ENCODE measurements at places on chromosomes 13 and 19.

DNA sequence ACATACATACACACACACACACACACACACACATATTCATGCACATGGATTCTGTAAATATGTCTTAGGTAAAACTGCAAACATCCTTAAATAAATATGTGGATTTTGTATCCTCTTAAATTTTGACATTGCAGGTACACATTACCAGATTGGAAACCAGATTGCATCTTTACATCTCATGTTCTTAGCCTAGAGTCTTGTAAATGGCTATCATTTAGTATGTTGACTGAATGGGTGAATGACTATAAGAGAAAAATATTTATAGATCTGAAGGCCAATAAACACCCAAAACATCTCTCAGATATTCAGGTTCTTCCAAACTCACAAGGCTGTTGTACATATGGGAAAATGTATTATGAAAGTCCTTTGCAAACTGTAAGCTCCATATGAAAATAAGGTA is 104.3 kb downstream of the STARD13 start:
- no peak for DNase-seq

DNA sequence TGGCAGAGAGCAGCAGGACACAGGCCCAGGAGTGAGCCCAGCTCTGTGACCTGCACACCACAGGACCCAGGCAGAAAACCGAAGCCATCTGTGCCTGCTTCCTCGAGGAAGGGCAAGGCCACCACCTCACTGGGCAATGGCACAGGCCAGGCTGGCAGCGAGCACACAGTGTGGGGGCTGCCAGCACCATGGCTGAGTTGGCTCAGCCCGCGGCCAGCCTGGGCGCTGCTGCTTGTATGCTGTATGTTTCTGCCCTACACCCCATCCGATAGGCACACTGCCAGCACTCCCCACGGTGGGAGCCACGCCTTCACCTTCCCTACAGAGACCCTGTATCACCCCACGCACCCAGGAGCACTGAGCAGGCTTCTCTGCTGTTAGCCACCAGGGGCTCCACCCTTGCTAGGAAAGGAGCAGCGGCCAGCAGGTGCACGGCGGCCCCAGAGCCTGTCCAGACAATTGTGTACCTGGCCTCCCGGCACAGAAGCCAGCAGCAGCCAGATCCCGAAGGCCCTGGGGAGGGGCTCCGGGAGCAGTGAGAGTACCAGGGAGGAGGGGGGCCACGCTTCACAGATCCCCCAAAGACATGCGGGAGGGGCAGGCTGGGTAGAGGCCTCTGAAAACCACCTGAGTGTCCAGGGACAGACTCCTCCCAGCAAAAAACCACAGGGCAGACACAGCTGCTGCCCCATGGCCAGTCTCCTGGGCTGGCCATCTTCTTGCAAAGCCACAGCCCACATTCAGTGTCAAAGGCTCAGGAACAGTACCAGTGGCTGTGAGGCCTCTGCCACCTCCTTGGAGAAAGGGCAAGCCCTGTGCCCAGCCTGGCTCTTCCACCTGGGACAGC is 56.1 kb downstream of the MLLT1 start:
- no peak for DNase-seq

GRCh38 chr13:113970810-113971470 is 2.9 kb downstream of the C13orf46 start:
- DNase-seq, result no peak

DNA sequence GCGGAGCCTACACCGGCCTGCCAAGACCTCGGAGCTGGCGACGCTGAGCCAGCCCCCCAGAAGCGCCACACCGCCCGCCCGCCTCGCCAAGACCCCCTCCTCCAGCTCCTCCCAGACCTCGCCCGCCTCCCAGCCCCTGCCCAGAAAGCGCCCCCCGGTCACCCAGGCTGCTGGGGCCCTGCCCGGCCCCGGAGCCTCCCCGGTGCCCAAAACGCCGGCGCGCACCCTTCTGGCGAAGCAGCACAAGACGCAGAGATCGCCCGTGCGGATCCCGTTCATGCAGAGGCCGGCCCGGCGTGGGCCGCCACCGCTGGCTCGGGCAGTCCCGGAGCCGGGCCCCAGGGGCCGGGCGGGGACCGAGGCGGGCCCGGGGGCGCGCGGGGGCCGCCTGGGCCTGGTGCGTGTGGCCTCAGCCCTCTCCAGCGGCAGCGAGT is 10.2 kb downstream of the C19orf25 start:
- DNase-seq, result no peak

- no peak for DNase-seq
Observed at GRCh38 chr13:74184283-74184682, 50.1 kb upstream of the KLF12 start.

DNA sequence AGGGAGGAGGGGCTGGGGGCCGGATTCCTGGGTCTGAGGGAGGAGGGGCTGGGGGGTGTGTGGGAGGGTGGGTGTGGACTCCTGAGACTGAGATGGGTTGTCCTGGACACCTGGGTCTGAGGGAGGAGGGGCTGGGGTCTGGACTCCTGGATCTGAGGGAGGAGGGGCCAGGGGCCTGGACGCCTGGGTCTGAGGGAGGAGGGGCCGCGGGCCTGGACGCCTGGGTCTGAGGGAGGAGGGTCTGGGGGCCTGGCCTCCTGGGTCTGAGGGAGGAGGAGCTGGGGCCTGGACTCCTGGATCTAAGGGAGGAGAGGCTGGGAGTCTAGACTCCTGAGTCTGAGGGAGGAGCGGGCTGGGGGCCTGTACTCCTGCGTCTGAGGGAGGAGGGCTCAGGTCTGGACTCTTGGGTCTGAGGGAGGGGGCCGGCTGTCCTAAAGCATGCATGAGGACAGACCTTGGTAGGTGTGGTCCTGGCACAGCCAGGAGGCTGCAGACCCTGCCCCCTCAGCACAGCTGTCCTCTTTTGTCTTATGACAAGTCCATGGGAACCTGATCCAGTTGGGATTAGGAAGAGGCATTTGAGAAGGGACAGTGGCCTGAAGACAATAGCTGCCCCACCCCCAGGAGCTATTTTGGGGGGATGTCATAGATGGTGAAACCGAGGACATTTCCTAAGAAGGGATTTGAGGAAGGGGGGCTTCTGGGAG is 1.3 kb downstream of the TNNT1 start:
- DNase-seq, result no peak

DNA sequence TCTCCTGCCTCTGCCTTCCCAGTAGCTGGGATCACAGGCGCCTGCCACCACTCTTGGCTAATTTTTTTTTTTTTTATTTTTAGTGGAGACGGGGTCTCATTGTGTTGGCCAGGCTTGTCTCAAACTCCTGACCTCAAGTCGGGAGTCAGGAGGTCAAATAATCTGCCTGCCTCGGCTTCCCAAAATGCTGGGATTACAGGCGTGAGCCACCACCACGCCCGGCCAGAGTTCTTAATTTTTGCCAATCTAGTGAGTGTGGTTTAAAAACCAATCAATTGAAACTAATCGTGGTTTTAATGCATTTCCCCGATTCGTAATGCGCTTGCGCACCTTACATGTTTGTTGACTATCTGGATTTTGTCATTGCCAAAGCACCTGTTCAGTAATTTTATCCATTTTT is 37.0 kb downstream of the SKA3 start:
- no peak for DNase-seq

GRCh38 chr19:9801976-9802375 is 16.9 kb downstream of the FBXL12 start:
- DNase-seq, result no peak

- DNase-seq, result no peak
Observed at GRCh38 chr13:107964395-107964794, 250.9 kb downstream of the LIG4 start.

- DNase-seq, result no peak
Observed at GRCh38 chr19:30360376-30361106, 11.6 kb upstream of the ZNF536 start.

- peak; percentile 47 for DNase-seq
Observed at GRCh38 chr13:75326173-75327134, 155.5 kb downstream of the TBC1D4 start.

DNA sequence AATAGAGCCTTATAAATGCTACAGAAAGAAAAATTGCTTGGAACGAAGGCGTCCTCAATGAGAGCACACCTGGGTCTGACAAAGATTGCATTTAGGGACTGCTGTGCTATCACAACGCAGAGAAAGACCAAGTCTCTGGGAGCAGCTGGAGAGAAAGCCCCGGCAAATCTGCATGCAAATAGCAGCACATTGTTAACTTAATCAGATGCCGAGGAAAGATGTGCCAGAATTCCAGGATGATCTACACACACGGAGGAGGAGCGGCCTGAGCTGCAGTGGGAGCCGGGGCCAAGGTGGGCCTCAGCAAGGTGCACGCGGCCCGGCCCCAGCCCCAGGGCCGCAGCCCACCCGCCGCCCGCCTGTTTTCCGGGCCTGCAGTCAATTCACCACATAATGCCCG is 1.4 kb downstream of the ZNF536 start:
- no peak for DNase-seq

DNA sequence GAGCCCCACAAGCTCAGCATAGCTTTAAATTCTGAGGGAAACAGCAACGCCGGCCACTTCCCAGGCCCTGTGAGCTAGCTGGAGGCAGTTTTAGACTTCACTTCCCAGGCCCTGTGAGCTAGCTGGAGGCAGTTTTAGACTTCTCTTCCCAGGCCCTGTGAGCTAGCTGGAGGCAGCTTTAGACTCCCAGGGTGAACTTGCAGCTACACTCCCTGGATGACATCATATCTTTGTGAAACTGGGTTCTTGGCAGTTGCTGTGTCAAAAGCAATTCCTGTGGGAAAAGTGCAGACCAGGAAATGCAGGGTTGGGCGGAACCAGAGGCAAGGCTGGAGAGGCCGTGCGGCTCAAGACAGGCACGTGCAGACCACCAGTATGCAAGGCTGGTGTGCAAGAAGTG is 12.7 kb downstream of the SOX1 start:
- no peak for DNase-seq

DNA sequence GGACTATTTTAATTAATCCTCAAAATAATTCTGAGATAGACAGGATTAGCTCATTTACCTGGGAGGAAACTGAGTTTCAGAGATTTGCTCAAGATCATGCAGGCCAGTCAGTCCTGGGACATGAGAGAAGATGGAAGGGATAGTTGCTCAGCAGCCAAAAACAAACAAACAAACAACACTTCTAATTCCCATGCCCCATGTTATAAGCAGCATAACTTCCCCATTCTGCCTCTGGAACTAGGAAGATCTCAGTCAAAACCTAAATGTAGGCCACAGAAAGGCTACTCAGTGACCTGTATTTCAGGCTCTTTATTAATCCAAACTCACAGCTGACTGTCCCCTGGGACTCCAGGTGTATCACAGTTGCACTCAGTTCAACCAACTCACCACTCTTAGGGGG is 489.2 kb upstream of the NBEA start:
- no peak for DNase-seq

DNA sequence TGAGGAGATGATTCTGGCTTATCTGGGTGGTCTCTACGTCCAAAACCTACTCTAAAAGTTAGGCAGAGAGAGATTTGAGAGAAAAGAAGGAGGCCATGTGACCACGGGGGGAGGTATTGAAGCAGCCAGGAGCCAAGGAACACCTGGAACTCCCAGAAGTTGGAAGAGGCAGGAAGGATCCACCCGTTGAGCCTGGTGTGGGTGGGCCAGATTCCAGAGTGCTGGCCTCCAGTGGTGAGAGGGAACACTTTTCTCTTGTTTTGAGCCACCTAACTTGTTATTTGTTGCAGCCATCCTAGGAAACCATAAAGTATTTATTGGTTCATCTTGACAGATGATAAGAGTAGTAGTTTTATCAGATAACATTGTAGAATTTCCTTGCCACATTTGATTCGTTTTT is 396.9 kb downstream of the MYO16 start:
- DNase-seq, result no peak

DNA sequence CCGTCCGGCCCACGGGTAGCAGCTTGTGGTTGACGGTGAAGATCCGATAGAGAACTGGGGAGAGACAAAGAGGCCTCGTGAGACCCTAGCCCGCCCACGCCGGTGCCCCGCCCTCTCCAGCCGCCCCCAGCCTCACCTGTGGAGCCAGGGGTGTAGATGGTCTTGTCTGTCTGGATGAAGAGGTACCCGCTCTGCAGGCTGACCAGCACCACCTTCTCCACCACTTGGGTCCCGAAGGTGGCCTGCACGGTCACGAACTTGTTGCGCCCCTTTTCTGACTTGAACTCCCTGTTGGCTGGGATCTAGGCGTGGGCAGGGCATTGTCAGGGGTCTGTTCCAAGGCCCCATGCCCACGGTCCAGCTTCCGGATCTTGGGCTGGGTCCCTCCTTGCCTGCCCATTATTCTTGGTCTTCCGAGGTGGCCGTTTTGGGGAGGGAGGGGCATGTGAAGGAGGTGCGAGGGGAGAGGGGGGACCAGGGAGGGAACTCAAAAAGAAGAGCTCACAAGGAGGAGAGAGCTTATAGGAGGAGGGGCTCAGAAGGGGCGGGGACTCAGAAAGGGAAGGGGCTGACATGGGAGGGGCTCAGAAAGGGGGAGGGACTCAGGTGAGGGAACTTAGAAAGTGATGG is 2.2 kb downstream of the C3 start:
- no peak for DNase-seq

GRCh38 chr19:805166-805551 is 7.9 kb downstream of the PTBP1 start:
- no peak for DNase-seq

DNA sequence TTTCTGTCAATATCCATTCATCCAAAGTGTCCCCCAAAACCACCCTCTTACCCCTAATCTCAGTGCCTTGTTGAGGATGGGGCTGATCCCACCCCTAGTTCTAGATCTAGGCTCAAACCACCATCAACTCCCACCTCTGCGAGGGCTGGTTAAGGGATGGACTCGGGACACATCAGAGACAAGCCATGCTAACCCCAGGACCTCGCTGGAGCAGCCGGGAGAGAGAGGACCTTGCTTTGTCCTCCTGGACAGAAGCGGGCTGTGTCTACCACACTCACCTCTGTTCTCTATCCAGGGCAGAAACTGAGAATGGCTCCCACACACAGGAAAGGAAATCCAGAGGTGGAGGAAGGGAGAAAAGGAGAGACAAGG is 90.8 kb upstream of the UQCRFS1 start:
- DNase-seq, result no peak

- DNase-seq, result no peak
Observed at GRCh38 chr13:110486061-110486715, 75.3 kb downstream of the RAB20 start.

- DNase-seq, result peak; percentile 75
Observed at GRCh38 chr19:15466851-15467733, 2.7 kb upstream of the RASAL3 start.

DNA sequence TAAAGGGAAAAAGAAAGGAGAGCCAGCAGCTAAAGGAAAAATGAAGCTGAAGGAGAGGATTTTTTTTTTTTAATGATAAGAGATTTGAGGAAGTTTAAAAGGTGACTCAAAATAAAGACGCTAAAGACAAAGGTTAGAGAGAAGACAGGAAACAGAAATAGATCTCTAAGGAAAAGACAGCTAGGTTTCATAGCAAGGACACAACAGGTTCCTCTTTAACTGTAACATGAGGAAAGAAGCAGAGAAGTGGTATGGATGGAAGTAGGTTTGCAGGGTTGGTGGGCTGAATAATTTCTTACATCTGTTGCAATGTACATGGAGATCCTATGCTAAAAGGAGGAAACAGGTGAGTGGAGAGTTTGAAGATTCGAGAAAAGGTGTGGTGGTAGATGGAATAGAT is 107.5 kb downstream of the MYCBP2 start:
- DNase-seq, result no peak

GRCh38 chr13:64305246-64305645 is 2889.6 kb upstream of the PCDH20 start:
- DNase-seq, result no peak

GRCh38 chr19:2059422-2060201 is 8.6 kb upstream of the MKNK2 start:
- DNase-seq, result no peak
